ENCODE measurements at places on chromosomes 13 and 19.
A peak's percentile ranks its signal among the peaks of the same experiment; 100 is the strongest.

- no peak for DNase-seq
Observed at GRCh38 chr19:50649433-50650391, at the start of gene C19orf81. Gene C19orf81, plus strand, starts transcription at chr19:50649445. Its CDS starts 0 bp downstream, at chr19:50649445.

DNA sequence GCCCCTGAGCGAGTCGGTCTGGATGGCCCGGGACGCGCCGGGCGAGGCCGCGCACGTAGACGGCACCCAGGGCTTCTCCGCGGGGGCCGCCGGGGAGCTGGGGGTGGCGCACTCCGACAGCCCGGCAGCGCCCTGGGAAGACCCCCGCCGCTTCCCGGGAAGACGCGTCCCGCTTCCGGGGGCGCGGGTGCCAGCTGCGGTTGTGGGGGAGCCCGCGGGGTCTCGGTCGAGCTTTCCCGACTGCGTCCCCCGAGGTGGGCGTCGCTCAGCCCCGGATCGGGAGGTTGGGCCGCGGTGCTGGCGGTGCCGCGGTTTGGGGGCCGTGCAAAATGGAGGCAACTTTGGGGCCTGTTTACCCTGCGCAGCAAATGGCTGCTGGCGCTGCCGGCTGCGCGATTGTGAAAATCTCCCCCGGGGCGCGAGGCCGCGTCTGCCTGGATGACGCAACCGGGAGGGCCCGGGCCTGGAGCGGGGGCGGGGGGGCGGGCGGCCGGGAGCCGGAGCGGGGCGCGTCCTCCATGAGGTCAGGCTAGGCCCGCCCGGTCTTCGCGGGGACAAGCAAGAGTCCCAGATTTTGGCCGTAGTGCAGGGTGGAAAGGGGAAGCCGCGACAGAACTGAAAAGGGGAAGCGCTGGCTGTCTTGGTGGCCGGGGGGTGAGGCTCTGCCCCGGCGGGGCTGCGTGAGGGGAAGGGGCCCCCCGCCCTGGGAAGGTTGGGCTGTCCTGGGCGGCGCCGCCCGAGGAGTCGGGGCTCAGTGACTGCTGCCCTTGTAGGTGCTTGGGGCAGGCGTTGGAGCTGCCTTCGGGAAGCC is 11.3 kb downstream of the PEAK3 start:
- peak; percentile 73 for DNase-seq

DNA sequence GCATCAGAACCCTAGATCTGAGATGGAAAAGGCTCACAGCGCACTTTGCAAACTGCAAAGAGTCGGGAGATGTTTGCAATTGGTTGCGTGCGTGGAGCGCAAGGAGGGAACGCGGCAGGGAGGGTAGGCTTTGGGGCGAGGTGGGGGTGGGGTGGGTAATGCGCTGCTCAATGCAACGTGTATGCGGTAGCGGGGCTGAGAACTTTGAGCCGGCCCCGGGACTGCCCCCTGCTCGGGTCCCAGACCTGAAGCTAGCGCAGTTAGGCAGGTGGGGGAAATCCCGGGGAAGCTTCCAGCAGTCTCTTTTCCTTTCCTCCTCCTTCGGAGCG is 971 bp downstream of the FOSB start:
- no peak for DNase-seq

GRCh38 chr13:50227361-50227760 is 212.1 kb downstream of the KCNRG start:
- DNase-seq, result no peak

DNA sequence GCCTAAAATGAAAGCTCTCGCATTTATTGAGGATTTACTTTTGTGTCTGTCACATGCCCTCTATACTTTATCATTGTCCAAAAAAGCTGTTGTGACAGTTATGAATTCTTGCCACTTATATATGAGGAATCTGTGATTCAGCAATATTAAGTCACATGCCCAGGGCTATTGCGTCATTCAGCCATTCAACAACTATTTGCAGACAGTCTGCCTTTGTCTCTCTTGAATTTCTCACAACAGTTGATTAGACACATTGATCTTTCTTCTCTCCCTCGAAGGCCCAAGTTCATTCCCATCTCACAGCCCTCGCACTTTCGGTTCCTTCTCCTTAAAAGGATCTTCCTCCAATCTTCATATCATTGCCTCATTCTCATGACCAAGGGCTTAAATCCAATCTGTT is 342.6 kb downstream of the MZT1 start:
- DNase-seq, result no peak

DNA sequence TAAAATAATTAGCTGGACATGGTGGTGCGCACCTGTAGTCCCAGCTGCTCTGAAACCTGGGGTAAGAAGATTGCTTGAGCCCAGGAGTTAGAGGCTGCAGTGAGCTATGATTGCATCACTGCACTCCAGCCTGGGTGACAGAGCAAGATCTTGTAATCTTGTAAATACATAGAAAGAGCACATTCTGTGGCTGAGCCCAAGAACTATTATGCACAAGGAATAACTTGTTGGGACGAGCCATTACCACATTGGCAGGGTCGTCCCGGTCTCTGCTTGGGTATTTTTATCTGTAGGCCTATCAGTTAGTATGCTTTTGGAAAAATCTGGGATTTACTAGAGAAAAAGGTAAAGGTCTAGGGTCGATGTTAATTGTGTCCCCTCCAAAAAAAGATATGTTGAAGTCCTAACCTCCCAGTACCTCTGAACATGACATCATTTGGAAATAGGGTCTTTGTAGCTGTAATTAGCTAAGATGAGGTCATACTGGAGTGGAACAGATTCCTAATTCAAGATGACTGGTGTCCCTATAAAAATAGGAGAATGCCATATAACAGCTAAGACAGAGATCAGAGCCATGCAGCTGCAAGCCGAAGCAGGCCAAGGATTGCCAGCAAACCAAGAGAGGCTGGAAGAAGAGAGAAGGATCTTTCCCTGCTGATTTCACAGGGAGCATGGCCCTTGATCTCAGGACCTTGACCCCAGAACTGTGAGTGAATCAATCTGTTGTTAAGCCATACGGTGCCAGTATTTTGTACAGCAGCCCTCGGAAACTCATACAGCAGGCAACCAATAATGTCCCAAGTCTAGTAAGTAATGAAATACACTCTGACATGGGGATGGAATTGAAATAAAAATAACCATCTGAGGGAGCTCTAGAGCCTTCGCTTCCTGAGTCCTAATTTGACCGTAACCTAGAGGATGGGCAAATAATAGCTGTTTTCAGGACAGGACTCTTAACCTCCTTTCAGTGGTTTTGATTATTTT is 77.0 kb downstream of the TM9SF2 start:
- DNase-seq, result no peak

- DNase-seq, result no peak
Observed at GRCh38 chr13:94305934-94306333, 173.5 kb downstream of the DCT start.

DNA sequence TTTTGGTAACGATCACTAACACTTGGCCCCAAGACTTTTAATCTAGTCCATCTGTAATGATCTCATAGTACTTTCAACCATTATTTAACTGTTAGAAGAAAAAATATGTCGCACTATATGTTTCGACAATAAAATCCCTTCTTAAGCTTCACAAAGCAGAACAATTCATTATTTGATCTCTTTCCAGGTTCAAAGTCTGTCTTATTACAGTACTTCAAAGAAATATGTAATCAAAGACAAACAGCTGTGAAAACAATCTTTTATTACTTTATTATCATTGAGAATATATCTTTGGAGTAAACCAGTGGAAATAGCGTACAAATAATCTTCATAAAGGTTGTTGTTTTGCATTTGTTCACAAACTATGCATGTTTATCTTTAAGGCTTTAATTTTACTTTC is 93.5 kb downstream of the DACH1 start:
- no peak for DNase-seq

DNA sequence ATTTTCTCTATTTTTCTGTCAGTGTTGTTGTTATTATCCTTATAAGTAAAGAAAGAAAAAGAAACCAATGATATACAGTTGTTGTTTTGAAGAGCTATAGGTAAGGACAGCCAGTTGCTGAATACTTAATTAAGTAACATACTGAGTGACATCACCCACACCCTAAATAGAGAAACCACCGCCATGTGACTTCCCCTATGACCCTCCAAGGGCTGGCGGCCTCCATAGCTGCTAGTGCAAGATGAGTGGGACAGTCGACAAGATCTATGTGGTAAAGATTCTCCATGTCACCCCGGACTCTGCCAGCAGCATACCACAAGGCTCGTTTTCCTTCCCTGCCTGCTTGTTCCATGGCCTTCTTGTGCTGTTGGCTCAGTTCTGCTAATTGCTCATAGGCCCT is 221.1 kb downstream of the DNAJC15 start:
- DNase-seq, result no peak

- no peak for DNase-seq
Observed at GRCh38 chr19:10352764-10353671, 13.6 kb upstream of the ICAM3 start.

DNA sequence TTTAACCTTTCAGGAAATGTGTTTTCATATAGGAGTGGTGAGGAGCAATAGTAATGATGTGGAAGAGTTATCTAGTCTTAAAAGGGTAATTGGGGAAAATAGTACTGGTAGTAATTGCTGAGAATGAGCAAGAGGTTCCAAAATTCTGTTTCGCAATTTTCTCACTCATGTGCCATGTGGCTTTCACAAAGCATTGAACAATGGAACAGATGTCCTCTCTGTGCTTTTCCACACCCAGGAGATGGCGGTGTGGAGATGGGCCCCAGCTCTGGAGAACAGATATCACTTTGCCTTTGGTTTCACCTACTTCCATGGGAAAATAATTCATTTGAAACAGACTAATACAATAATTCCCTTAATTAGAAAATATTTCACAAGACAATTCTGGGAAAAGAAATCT is 170.0 kb upstream of the SLC10A2 start:
- no peak for DNase-seq

DNA sequence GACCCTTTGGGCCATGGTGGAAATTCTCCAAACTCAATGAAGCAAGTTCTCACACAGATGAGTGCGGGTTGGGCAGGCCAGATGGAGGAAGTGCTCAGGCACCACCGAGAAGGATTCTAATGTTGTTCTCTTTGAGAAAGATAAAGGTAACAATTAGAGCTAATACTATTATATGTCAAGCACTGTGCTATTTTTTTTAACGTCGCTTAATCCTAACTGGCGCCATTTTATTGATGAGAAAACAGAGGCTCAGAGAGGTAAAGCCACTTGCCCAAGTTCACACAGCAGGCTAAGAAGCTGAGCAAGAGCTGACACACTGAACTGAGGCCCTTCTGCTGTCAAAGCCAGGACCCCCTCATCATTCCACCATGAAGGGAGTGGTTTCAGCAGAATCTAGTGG is 1.0 kb downstream of the FBL start:
- no peak for DNase-seq

- no peak for DNase-seq
Observed at GRCh38 chr13:109787135-109787954, 962 bp upstream of the IRS2 start.

DNA sequence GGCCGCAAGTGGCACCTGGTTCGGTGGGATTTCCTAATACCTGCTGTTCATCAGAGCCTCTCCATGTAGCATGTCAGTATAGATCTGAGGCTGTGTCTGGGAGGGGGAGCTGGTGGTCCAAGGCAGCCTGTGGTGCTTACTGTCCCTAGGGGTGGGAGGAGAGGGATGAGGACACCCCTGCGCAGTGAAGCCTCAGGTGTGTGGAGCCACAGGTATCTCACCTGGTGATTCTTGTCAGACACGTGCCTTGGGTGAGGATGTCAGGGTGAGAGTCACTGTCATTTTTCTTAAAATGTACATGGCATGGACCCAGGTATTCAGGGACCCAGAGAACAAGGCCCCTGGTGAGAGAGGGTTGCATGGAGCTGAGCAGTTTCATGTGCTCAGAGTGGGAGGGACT is 11.7 kb downstream of the CEACAM4 start:
- no peak for DNase-seq

- no peak for DNase-seq
Observed at GRCh38 chr19:49430678-49431329, 5.6 kb downstream of the GFY start.

DNA sequence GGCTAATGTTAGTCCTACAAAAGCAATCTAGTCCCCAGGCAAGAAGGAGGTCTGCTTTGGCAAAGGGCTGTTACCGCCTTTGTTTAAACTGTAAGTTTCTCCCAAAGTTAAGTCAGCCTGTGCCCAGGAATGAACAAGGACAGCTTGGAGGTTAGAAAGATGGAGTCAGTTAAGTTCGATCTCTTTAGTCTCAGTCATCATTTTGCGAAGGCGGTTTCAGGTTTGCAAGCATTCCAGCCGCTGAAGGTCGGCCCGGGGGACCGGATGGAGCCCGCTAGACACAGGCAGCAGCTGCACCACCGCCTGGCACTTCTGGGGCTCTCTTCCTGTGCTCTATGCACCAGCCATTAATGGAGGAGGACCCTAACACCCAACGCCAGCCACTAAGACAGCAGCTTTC is 91.3 kb downstream of the STK24 start:
- DNase-seq, result no peak

- DNase-seq, result no peak
Observed at GRCh38 chr19:42279155-42279901, 10.3 kb downstream of the CIC start.

- no peak for DNase-seq
Observed at GRCh38 chr13:97072297-97072696, 78.0 kb upstream of the OXGR1 start.

DNA sequence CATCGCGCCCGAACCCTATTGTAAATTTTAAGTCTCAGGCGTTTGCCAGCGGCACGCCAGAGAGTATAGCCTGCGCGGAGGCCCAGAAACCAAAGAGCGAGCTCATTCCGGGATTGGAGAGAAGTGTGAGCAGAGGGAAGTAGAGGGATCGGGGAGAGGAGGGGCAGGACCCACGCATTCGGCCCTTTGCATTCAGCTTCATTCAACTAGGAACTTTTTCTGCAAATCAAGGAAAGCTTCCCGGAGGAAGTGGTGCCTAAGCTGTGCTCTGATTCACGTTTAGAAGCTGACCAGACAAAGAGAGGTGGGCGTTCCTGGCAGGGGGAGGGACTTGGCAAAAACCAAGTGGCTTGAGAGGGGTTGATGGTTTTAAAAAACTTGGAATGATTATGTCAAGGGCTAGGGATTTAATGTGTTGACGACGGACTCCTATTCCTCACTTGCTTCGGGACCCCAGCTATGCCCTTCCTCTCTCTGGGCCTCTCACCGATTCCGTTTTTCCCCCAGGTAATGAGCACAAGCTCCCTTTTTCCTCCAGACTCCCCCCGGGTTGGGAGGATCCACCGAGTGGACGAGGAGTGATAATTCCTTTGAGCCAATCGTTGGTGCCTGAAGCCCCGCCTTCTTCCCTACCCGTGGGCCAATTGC is 811 bp upstream of the PRMT1 start:
- no peak for DNase-seq

DNA sequence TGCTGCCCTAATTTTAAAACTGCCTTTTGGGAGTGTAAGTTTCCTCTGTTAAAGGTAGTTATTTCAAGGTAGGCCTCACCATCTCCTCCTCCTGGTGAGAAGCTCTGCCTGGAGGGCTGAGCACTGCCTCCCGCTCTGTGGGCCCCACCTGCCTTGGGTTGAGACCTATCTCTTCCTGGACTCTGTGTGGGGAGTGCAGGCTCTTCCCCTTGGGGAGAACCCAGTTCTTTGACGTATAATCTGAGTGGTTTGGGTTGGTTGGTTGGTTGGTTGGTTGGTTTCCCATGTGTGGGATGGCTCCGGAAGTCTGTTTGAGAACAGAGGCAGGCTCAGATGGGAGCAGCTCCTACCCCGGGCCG is 39.1 kb downstream of the ACTN4 start:
- no peak for DNase-seq

GRCh38 chr19:10718205-10719196 is 622 bp downstream of the DNM2 start:
- no peak for DNase-seq

Measured in putamen (tissue), 1 donor.